Activated effector memory CD4-positive, alpha-beta T cell treated with anti-CD3 and anti-CD28 coated beads, Interleukin-2, amount 50 U/mL, for 16 hours (primary cell): ENCODE measurements at places on chromosomes 12 and 14.

DNA sequence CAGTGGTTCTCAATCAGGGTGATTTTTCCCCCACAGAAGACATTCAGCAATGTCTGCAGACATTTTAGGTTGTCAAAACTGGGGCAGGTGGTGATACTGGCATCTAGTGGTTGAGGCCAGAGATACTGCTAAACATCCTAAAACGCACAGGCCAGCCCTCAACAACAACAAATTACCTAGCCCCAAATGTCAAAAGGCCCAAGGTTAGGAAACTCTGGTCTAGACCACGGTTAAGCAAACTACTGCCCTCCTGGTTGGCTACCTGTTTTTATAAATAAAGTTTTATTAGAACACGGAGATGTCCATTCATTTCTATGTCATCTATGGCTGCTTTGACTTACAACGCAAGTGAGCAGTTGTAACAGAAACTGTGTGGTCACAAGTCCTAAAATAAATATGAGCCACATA, 186.7 kb downstream of the EFCAB11 start:
- peak; percentile 83 for DNase-seq

DNA sequence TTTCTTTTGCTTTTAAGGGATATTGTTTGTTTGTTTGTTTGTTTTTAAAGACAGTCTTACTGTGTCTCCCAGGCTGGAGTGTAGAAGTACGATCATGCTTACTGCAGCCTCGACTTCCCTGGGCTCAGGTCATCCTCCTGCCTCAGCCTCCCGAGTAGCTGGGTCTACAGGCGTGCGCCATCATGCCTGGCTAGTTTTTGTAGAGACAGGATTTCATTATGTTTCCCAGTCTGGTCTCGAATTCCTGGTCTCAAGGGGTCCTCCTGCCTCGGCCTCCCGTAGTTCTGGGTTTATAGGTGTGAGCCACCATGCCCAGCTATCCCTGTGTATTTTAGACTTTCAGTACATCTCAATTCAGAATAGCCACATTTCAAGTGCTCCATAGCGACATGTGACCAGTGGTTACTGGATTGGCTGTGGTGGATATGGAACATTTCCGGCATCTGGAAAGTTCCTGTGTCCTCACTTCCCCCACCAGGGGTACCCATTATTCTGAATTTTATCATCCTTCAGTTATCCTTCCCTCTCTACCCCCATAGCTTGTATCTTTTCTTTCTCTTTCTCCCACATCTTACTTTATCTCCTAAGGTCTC, 61.1 kb downstream of the HRK start:
- DNase-seq: no peak

DNA sequence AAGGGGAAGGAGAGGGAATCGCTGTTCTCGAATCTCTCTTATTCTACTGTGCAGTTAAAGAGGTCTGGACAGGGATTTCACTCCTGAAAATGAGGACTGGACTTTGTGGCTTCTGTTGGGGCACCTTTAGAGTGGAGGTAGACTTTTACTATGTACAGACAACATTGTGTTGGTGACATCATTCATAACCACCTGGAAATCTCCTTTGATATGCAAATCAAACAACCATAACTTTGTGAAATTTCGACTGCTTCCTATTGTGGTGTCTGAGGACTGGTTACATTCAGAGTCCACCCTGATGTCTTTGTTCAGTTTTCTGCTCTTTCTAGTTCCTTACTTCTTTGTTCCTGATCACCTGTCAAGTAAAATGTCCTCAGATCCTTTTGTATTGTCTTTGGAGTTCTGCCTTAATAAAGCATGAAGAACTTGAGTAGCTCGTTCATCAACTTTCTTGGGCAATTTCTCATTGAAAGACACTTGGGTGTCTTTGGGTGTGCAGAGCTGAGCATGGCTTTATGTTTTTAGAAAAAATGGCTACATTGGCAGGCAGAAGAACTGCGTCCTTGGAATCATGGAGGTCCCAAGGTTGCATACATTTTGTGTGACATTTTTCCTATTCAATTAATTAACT, 29.8 kb downstream of the LRRK2 start:
- DNase-seq: no peak

GRCh38 chr14:89330236-89331002, 86.6 kb downstream of the FOXN3 start:
- DNase-seq: no peak

DNA sequence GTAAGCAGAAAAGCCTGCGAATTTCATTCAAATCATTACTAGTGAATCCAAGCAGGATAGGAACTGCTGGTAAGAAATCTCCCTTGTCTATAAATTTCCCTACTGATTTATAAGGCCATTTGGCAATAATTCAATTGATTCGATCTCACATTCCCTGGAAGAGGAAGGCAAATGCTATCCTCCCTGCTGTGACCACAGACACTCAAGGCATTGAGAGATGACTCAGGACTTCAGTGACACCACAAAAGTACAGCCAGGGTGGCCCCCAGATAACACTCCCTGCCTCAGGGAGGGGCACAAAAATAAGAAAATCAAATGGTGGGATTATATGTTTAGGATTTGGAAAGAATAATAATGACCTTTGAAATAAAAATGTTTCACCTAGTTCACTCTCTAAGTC, 162.7 kb downstream of the GRIP1 start:
- DNase-seq: no peak

DNA sequence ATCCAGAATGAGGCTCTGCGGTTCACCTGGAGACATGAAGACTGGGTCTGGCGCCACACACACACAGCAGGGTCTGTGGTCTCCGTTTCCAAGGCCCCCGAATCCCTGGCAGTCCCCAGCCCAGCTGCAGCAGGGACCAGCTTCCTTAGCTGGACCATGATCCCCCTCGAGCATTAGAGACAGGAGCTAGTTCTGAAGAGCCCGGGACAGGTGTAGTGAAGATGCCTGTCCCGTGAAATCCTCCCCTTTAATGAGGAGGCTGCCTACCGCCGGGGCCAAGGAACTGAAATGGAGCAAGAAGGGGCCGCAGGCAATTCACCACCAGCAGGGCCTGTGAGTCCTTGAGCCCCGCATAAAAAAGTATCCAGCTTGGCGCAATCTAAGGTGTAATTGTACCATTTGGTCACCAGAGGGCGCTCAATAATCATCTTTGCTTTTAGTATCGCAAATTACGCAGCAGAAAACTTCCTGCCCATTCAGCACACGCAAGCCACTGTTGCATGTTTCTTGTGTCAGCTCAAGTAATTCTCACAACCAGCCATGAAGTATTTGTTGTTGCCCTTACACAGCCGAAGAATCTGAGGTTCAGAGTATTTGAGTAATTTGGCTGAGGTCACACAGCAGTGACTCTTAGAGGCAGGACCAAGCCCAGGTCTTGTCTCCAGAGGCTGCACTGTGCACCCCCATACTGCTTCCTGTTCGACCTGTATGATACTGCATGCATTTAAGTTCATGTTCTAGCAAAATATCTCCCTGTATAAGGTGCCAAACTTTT, 54.3 kb upstream of the PPP2R5C start:
- DNase-seq: peak; percentile 79

GRCh38 chr12:106046301-106046846, 92.4 kb downstream of the NUAK1 start:
- no peak for DNase-seq

DNA sequence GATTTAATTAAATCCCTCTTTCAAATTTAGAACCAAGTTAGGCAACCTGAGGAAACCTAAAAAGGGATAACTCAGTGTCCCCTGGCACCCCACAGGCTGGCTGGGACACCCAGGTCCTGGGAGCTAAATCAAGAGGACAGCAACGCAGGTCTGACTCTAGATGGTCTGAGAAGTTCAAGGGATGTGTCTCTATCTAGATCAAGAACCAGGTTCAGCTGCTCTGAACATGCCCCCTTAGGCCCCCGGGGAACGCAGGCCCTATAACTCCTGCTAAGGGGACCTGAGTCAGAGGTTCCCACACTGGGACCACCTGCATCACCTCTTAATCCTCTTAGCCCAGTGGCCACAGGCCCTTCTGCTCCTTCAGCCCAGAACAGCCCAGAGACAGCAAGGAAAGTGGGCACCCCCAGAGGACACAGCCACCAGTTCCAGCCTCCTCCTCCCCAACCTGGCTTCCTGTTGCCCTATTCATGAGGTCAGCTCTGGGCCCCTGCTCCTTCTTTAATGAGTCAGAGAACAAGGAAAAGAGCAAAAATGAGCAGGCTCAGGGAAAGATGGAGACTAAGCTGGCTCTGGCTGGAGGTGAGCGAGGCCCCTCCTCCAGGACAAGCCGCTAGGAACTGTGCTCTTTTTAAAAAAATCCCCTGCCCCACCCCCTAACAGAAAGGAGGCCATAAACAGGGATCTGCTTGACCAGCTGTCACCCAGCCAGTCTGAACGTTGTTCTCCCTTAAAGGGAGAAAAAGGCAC, 10.8 kb downstream of the PITPNM2 start:
- DNase-seq: no peak

DNA sequence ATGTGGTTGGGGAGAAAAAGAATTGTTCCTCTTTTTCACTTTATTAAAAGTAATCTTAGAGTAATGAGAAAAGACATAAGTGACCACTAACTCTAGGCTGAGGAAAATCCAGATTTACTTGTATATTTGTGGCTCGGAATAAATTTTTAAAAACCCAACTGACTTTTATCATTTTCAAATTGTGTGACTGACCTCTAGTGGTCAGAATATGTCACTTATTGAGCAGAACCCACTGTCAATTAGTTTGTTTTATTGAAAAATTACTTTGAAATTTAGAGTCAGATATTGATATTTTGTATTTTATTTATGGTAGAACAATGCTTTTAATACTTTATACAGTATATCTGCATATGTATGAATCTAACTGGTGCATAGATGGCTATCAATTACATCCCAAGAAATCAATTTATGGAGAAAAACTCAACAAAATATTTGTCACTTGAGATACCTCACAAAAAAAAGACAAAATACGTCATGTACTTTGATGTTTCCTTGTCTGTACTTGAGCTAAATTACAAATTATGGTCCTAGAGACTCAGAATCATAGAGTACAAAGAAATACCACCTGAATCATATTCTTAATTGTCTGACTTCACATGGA, 229.4 kb downstream of the CNTN1 start:
- no peak for DNase-seq

- DNase-seq: no peak
Observed at GRCh38 chr12:20852649-20853048, 42.1 kb downstream of the SLCO1B3 start.

DNA sequence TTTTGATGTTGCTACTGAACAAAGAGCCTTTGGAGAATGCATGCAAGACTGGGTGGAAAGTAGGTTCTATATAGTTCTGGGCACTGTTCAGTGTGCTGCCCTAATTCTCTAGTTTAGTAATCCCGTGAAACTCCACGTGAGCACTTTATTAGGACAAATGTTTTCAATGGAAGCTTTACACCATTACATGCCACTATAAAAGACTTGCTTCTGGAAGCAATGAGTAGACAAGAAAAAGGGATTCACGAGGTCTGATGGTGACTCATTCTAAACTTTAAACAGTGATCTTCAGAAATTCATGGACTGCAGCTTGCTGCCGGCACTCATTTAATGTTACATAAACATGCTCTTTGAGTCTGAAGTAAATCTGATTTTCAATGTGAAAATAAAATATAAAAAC, 22.3 kb downstream of the ATG14 start:
- no peak for DNase-seq

DNA sequence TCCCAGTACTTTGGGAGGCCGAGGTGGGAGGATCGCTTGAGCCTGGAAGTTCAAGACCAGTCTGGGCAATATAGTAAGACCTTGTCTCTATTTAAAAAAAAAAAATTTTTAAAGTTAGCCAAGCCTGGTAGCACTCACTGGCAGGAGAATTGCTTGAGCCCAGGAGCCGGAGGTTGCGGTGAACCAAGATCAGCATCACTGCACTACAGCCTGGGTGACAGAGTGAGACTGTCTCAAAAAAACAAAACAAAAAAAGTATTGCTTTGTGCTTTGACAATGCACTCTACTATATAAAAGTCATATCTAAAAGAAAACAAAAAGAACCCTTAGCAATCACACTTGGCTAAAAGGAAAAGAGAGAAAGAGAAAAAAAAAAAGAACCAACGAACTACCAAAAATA, 26.8 kb downstream of the GNPTAB start:
- DNase-seq: no peak

DNA sequence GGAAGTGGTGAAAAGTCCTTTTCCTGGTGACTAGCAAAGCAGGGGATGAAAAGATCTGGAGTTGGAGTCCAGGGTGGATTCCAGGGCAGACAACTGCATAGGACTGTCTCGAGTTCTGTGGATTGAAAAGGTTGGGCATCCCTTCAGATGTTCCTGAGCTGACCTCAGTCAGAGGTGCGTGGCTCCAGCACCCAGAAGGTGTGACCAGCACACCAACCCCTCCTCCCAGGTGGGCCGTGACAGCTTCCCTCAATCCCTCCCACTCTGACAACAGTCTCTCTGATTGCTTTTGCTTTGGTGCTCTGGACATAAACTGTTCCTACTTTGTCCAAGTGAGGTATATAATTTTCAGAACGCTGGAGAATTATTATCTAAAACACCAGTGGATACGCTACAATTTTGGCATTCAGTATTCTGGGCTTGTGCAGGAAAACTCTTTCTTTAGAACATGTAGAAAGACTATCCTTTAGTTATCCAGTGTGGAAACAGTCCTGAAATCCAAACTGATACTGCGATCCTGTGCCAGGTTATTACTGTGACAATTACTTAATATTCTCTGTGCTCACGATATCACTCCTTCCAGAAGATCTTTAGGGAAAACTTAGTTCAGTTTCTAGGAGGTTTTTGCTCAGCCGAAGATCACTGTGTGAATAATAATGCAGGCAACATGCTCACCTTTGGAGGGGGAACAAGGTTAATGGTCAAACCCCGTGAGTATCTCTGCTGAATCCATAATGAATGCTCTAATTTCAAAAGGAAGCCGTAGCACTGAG, 87.9 kb downstream of the DAD1 start:
- DNase-seq: no peak

- DNase-seq: no peak
Observed at GRCh38 chr14:71394386-71394785, 487.1 kb downstream of the PCNX1 start.

DNA sequence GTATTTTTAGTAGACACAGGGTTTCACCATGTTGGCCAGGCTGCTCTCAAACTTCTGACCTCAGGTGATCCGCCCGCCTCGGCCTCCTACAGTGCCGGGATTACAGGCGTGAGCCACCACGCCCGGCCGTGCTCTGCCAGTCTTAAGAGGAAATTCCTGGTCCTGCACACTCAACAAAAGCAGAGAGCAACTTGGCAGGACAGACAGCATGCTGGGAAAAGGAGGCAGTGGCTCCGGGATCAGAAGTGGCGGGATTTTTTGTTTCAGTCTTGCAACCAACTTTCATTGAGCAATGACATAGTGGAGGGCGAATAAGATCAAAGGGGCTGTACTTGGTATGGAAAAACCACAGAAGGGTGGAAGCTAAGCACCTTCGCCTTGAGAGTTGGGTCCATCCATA, 2.1 kb downstream of the CKAP4 start:
- no peak for DNase-seq

- DNase-seq: no peak
Observed at GRCh38 chr14:70061108-70061507, 127.6 kb downstream of the SLC8A3 start.
